Fibroblast of skin of back (primary cell): ENCODE measurements at places on chromosomes 4 and X.

- peak; percentile 19 for DNase-seq
These were observed 4.9 kb downstream of the SMR3A start for GRCh38 chr4:70365479-70365878.

DNA sequence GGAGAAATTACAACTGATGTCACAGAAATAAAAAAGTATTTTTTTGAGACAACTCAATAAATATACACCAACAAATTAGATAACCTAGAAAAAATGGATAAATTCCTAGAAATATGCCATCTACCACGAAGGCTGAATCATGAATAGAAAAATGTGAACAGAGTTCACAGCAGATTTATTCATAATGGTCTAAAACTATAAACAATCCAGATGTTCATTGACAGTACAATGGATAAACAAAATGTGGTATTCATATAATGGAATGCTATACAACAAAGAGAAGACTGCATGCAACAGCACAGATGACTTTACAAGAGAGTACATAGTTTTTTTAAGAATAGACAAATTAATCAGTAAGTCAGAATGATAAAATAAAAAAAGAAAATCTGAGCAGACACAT lies 55.2 kb downstream of the CLOCK start:
- peak; percentile 19 for DNase-seq

DNA sequence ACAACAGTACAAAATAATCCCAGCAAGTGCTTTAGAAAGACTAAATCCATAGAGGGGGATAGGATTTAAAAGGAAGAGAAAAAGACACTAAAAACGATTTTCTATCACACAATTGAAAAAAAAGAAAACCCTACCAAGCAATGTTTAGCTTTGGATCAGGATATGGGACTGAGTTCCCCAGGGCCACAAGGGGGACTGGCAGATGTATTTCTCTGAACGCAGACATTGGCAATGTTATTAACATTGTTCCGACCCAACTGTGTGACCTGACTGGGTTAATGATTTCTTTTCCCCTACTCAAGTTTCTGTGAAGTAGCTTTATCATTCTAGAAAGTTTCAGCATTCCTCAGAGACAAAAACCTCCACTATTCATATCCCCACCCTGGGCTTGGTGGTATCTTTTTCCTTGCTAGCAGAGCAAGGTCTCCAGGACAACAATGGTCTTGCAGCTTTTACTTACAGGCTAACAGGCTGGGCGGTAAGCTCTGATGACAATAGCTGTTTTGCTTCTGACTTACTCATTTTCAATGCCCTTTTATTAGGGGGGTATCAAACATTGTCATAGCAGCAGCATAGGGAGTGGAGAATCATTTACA lies 25.8 kb downstream of the SLC7A11 start:
- no peak for DNase-seq

GRCh38 chr4:62513306-62513705 lies 1313.2 kb downstream of the ADGRL3 start:
- no peak for DNase-seq

- no peak for DNase-seq
These were observed 7.4 kb downstream of the SCD5 start for GRCh38 chr4:82791179-82791578.

- no peak for DNase-seq
These were observed 113.3 kb upstream of the ATP6AP2 start for GRCh38 chrX:40467454-40467853.

GRCh38 chr4:101367201-101367600 lies 19.9 kb upstream of the PPP3CA start:
- DNase-seq = peak; percentile 97

- no peak for DNase-seq
These were observed 390.6 kb upstream of the ZFP42 start for GRCh38 chr4:187604984-187605383.

GRCh38 chrX:2425286-2426071 lies 75.3 kb downstream of the DHRSX start:
- no peak for DNase-seq

DNA sequence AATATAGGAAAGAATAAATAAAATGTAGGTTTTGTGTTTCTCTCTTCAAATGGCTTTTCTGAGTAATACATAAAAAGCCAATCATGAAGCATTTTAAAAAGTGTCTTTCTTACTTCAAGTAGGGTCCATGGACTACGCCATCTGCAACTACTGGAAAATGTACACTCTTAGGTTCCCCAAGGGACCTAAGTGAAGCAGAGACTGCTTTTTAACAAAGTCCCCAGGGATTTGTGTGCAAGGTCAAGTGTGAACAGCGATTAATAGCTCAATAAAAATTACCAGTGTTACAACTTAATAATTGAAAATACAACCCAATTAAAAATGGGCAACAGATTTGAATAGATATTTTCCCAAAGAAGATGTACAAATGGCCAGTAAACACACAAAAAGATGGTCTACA lies 84.9 kb downstream of the ARHGAP6 start:
- no peak for DNase-seq

DNA sequence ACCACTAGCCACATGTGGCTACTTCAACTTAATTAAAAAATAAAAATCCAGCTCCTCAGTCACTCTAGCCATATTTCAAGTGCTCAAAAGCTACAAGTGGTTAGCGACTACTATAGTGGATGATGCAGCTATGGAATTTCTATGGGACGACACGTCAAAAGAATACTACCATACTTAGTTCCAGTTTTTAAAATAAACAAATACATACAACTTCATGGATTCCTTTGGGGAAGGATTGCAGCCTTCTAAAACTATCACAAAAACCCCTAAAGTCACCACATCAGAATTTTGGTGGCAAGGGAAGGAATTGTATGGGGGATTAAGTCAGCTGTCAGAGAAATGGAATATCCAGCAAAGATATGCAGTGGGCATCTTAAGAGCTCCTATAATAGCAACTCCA lies 6.5 kb downstream of the ZNF280C start:
- peak; percentile 53 for DNase-seq

DNA sequence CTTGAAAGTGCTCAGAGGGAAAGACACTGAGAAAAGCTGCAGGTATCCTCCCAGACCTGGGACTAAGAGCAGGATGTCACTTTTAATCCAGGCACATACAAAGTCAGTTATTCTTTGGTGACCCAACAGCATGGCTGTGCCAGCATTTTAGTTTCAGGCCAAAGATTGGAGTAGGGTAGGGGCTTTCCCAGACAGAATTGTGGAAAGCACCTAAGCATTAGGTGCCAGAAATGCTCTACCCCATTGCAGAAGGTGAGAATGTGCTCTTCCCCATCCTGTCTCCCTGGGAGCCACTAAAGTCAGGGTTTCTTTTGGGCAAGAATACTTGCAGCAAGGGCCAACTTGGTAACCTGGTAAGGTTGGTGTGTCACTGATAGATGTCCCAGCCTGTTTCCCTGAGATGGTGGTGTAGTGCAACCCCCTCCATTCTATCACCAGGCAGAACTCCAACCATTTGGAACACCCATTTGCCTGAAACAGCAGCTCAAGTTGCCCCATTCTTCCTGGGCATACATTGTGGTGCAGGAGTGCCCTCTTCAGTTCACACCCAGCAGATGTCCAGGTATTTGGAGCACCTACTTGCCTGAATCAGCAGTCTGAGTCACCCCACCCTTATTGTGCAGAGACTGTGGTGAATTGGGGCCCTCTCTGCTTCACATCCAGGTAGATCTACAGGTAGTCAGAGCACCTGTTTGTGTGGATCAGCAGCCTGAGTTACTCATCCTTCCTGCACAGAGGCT lies 183.5 kb downstream of the ZC4H2 start:
- DNase-seq = no peak

GRCh38 chrX:10077425-10078188 lies 79.2 kb upstream of the CLCN4 start:
- peak; percentile 6 for DNase-seq

DNA sequence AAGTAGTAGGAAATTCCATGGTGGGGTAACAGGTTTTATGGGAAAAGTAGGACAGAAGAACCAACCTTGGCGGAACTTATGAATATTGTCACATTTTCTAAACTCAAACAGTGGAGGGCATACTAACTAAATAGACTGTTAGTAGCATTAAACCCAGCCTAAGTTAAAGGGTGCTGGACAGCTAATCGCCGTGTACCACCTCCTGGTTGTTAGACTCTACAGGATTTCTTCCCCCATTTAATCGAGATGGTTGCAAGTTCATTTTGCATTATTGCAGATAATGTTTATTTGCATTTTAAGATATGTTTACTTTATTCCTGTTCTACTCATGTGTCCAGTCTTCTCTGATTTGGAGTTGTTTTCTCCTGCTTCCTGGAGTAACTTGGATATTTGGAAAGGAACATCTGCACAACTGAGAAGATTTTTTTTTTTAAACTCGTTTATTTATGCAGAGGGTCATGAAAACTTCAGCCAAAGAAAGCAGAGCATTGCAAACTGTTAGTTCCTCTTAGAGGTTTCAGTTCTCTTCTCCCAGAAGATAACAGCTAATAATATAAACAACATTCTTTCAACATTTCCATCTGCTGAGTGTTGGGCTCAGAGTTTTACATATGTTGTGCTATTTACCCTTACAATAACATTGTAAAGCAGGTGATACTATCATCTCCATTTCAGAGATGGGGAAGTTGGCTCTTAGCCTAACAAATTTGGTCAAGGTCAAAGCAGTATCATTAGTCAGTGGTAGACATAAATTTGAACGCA lies 51.5 kb upstream of the TBC1D9 start:
- DNase-seq = no peak

DNA sequence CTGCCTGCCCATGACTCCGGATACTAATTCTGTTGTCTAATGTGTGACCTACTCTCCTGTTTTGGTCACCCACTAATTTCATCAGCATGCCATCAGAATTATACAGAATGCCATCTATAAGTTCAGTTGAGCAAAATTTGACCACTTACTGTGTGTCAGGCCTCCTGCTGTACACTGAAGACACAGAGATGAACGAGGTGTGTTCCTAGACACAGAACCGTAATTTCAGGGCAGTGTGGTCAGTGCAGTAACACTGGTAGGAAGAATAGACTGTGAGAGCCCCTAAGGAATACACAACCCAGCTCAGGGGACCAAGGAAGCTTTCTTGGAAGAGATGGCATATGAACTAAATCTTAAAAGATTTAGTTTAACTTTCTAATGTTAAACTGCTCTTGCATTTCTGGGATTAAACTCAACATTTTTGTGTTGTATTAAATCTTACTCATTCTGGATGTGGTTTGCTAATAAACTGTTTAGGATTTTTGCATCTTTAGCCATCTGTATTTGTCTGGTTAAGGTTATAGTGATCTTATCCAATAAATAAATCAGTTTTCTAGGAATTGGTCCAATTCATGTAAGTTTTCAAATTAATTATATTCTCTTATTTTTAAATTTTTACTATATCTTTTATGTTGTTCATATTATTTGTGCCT lies 34.3 kb downstream of the KANTR start:
- peak; percentile 6 for DNase-seq

GRCh38 chrX:1600406-1601050 lies 9.1 kb downstream of the AKAP17A start:
- DNase-seq = no peak

DNA sequence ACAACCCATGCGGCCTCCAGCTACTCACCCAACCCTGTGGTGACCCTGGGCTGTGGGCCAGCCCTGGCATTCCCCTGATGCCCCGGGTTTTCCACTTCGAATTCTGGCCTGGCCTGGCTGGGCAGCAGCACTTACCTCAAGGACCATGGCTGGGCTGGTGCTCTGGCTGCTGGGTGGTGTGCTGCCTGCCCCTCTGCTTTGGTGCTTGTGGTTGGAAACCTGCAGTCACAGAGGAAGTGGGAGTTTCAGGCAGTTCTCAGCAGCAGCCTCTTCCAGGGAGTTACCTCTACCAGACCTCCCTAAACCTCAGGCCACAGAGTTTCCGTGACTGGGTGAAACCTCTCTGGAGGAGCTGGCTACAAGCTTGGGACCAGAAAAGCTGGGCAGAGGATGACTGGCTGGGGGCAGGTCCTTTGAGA lies at the start of gene CXCR3:
CXCR3 (minus strand) TSS at position 209 of the 419 bp plus-strand sequence; CDS start at position 147, 62 bp downstream.
- DNase-seq = no peak

DNA sequence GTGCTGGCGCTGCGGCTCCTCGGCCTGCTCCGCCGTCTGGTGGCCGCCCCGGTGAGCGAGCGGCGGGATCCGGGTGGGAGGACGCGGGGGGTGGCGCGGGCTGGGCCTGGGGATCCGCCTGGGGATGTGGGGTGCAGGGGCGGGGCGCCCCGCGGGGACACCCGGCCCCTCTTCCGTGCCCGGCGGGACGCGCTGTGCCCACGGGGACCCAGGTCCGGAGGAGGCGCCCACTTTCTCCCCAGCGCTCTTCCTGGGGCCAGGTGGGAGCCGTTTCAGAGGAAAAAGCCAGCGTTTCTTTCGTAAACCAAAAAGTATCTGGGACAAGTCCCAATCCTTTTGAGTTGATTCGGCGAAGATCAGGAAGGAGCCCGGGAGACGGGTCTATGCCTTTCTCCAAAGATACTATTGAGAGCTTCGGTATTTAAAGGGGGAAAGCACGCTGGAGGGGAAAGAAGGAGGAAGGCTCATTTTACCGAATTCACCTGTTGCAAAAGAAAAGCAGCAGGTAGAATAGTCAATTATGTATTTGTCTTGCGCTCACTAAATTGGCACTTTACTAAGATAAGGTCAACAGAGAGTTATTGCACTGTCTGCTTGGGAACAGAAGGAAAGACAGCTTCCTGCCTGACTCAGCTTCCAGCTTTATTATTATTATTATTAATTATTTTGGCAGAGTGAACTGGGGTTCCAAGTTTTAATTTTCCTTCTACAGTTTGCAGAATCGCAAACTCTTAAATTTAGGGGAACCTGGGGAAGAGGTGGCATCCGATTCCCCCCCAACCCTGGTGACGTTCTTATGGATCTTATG lies 81.5 kb upstream of the CD99 start:
- DNase-seq = peak; percentile 23

- no peak for DNase-seq
These were observed 4.4 kb downstream of the CDK16 start for GRCh38 chrX:47222751-47223350.

DNA sequence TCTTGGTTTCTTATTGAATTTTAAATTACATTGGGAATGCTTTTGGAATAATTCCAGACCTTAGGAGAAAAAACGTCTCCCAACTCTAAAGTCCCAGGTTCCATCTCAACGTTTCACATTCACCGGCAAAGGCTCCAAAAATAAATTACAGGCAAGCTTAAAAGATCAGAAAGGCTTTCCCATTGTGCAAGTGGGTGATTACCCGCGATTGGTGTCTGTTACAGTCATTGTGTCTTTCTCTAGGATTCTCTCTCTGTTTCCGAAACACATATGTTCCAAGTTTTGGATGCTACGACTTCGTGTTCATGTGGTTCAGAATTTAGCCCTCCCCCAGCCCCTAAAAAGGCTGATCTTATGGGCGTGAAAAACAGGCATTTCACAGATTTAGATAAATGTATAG lies 41.8 kb downstream of the PALLD start:
- DNase-seq = no peak

GRCh38 chrX:18426004-18426320 lies 554 bp downstream of the CDKL5 start:
- DNase-seq = no peak

DNA sequence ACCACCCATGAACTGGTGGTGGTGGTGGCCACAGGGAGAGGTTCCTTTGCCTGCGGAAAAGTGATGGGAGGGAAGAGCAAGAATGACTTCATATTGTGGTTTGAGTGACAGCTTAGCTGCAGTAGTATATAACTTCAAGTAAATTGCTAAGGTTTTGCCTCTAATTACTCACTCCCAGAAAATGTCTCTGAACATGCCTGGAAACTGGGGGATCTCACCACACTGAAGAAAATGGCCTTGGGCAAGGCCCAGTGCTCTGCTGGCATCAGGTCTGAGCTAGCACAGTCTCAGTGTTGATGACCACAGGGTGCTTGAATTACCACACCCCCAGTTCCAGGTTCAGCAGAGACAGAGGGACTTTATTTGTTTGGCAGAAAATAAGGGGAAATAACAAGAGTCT lies 2085.4 kb downstream of the ARAP2 start:
- DNase-seq = peak; percentile 56

GRCh38 chrX:17644001-17644400 lies 93.3 kb upstream of the SCML1 start:
- no peak for DNase-seq
